ENCODE measurements at places on chromosomes 16 and 17.

GRCh38 chr17:74368341-74369081 lies 1.2 kb downstream of the GPR142 start:
- DNase-seq: peak; percentile 39

DNA sequence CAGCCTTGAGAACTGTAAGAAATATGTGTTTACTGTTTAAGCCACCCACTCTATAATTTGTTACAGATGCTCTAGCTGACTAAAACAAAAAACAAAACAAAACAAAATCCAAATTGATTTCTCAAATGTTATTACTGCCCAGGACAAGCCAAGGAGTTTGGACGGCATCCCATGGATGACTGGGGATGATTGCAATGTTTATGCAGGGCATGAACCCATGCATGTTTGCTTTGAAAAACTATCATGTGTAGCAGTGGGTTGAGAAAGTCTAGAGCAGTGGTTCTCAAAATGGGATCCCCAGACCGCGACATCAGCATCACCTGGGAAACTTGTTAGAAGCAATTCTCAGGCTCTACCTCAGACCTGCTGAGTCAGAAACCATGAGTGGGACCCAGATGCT lies 223.2 kb upstream of the PSMD7 start:
- DNase-seq: no peak

DNA sequence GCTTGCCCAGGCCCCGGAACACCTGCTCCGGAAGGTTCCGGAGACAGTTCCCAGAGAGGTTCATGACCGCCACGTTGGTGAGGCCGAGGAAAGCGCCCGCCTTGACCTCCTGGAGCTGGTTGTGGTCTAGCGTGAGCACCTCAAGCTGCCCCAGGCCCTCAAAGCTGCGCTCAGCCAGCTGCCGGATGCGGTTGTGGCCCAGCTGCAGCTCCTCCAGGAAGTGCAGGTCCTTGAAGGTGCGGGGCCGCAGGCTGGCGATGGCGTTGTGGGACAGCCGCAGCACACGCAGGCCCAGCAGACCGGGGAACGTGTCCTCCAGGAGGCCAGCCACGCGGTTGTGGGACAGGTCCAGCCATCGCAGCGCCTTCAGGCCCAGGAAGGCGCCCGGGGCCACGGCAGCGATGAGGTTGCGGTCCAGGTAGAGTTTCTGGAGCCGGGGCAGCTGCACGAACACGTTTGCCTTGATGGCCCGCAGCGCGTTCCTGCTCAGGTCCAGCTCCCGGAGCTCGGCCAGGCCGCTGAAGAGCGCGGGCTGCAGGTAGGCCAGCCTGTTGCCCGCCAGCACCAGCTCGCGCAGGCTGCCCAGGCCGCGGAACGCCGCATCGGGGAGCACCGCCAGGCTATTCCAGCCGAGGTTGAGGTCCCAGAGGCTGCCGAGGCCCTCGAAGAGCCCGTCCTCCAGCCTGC lies 2.1 kb downstream of the IGFALS start:
- no peak for DNase-seq

- DNase-seq: no peak
Observed at GRCh38 chr17:81556175-81556691, 4.1 kb upstream of the FAAP100 start.

DNA sequence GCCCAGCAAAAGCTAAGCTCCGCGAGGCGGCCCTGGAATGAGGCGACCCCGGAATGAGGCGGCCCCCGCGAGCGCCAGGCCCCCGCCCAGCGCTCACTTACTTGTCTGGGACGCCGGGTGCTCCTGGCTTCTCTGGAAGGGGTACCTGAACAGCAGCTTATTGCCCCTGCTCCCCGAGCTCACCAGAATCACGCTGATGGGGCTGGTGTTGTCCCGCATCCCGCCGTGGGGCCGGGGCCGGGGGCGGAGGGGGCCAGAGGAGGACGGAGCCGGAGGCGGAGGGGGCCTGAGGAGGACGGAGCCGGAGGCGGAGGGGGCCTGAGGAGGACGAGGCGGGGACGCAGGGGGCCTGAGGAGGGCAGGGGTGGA lies 440 bp downstream of the NPRL3 start:
- no peak for DNase-seq

DNA sequence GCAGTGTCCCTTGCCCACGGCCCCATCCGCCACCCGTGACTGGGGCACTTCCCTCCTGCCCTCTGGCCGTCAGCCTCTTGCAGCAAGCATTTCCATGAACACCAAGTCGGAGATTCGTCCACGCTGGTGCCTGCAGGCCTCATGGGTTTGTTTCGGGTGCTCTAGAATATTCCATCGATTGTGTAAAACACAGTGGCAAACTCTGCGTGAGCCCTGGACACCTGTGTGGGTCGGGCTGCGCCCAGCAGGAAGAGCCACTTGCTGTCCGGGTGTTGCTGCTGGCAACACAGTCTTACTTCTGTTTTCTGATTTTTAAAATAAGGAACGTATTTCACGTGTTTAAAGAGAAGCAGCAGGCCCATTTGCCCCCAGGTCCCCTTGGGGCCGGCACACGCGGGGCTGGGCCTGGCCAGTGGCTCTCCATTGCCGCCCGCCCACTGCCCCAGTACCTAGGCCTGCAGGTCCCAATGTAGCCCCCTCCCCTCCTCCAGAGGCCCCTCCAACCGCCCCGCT lies 10.0 kb downstream of the CYBC1 start:
- no peak for DNase-seq

DNA sequence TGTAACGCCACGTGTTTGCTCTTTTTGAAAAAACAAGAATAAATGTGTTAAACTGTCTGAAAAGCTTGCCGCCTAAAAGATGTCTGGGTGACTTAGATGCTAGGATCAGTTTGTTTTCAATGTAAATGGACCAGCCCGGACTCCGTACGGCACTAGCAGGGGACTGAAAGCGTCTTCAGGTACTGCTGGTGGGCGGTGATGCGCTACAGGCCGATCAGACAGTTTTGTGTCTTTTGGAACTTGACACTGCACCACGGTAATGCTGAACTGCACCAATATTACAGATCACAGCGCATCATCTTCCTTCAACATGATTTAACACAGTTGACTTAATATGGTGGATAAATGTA lies 727 bp upstream of the MBTPS1 start:
- peak; percentile 29 for DNase-seq

DNA sequence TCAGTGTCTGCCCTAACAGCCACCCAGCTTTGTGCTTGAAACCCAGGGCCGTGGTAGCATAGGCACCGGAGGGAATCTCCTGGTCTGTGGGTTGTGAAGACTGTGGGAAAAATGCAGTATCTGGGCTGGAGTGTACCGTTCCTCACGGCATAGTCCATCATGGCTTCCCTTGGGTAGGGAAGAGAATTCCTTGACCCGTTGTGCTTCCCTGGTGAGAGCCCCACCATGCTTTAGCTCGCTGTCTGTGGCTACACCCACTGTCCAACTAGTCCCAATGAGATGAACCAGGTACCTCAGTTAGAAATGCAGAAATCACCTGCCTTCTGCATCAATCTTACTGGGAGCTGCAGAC lies 67.3 kb downstream of the ATF7IP2 start:
- DNase-seq: no peak

- DNase-seq: no peak
Observed at GRCh38 chr16:73016488-73016830, 31.5 kb downstream of the ZFHX3 start.

DNA sequence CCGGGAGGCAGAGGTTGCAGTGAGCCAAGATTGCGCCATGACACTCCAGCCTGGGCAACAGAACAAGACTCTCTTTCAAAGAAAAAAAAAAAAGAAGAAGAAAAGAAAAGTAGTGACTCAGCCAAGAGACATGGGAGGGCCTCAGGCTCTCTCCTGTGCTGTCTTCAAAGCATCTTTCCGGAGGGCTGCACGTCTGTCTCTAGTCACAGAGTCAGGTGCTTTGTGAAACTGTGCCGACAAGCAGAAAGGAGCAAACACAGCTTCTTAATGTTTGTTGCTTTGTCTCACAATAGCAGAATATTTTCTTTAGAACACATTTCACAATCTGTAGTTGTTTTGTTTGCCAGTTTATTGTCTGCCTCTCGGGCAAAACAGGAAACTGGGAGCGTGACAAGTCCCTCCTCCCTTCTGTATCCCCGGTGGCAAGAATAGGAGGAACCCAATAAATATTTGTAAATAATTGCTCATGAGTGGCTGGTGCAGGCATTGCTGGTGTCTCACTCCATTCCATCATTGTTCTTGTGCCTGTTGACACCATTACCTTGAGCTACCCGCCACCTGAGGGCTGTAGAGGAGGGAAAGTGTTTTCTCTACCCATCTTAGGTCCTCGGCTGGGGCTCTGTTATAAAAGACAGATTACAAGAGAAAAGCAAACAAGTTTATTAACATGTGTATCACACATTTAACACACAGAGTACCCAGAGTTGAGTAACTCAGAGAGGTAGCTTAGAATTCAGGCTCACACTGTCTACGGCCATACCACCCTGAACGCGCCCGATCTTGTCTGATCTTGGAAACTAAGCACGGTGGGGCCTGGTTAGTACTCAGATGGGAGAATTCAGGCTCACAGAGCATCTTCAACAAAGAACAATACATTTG lies 5.5 kb downstream of the GAST start:
- DNase-seq: no peak

GRCh38 chr17:45013021-45013997 lies 38.1 kb downstream of the DCAKD start:
- DNase-seq: peak; percentile 48

DNA sequence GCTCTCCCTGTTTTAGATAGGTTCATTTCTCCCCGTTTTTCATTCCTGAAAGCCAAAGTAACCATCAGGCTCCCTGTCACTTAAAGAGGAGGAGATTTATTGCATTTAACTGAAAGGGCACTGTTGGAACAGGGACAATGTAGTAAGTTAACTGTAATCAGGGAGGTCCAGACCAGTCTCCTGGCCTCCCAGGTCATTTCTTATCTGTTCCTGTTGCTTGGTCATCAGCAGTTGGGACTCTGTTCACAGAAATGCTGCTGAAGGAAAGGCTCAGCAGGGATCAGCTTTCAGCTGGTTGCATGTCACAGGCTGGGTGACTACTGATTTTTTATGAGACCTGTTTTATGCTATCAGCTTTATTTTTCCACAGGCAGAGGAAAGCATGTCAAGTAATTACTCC lies 622.6 kb upstream of the GOT2 start:
- no peak for DNase-seq

DNA sequence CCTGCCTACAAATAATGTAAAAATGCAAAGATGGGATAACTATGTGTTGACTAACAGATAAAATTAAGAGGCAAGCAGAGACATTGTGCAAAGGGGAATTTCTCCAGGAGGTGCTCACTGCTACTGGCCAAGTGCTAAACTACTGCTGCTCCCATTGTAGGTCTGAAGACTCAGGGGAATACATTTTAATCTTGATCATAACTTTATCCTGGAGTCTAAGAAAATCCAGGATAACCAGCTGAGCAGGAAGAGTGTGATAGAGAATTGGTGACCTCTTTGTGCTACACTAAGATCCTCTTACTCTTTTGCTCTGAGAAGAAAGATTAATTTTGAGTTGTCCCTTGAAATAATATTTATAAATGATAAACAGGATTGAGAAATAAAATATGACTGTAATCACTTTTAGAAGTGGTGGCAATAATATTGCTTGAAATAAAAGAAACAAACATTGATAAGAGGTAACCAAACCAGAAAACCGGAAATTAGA lies 5.9 kb downstream of the RNF43 start:
- DNase-seq: no peak

GRCh38 chr16:14357328-14357727 lies 272.7 kb downstream of the PARN start:
- DNase-seq: no peak
